ENCODE measurements at places on chromosomes 12 and 14.

GRCh38 chr12:69653703-69654102 lies 43.0 kb upstream of the LRRC10 start:
- DNase-seq, result no peak

- DNase-seq, result peak; percentile 42
Observed at GRCh38 chr12:46209914-46210872, 58.6 kb downstream of the SLC38A1 start.

- no peak for DNase-seq
Observed at GRCh38 chr14:74647061-74647677, 35.1 kb upstream of the LTBP2 start.

- DNase-seq, result no peak
Observed at GRCh38 chr14:73168274-73168673, 32.0 kb downstream of the PSEN1 start.

DNA sequence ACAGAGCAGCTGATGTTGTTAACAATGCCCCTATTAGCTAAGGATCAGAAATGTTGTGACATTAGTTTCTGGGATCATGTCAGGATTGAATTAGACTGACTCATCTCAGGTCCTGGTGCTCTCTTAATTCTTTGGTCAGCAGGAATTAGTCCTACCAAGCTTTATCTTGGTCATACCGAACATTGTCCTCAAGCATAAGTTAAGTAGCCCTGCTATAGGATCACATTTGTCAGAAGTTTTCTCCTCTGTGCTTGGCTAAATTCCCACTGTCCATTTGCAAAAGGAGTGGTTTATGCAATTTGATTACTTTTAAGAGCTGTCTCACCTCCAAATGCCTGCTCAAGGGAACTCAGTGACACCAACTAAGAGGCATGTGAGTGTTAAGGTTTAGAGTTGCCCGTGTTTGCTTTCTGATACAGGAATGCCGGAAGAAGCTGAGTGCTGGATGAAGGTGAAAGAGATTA lies 48.4 kb upstream of the IFNG-AS1 start:
- DNase-seq, result no peak

DNA sequence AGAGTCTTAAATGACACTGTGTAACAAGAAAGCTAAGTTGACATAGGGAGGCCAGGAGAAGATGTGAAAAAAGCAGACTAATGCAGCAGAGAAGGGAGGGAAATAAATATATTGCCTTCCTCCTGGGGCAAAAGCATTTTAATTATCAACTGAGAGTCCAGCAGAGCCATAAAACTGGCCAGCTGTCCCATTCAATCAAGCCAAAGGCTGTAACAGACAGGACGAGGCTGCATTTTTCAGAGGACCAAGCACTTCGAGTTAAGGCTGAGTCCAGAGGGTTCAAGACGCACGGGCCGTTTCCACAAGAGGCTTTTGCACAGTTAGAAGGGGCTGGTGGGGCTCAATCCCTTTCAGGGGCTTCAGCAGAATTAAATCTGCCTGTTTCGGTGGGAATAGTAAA lies 20.4 kb downstream of the MAP3K9 start:
- DNase-seq, result no peak

DNA sequence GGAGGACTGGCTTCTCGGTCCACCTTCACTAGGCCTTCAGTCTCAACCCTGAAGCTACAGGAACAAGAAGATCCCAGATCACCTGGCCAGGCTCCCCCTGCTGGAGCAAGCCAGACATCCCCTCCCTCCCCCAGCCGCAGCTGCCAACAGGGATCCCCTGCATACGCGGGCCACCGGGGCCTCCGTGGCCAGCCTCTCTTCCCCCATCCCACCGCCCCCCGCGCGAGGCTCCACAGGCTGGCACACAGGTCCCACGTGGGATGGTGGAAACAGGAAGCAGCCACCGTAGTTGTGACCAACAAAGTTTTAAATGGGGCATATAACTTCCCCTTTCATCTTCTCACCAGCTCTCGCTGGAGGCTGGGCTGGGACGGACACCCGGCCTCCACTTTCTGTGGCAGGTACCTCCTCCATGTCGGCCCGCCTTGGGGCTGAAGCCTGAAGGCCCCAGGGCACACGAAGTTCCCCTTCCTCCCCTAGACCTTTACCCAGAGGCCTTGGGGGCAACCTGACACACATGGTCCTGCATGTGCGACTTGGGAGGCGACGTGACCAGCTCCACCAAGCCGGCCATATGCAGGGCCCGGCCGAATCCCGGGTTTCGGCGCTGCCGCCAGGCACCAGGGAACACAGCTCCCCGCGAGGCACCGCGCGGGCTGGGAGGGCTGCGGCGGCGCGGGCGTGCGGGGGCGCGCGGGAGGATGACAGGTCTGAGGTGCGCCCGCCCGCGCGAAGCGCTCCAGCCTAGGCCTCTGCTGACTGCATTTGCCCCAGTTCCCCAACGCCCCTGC lies 44.4 kb upstream of the PNMA1 start:
- no peak for DNase-seq

GRCh38 chr14:66037361-66037760 lies 448.8 kb upstream of the CCDC196 start:
- DNase-seq, result no peak

DNA sequence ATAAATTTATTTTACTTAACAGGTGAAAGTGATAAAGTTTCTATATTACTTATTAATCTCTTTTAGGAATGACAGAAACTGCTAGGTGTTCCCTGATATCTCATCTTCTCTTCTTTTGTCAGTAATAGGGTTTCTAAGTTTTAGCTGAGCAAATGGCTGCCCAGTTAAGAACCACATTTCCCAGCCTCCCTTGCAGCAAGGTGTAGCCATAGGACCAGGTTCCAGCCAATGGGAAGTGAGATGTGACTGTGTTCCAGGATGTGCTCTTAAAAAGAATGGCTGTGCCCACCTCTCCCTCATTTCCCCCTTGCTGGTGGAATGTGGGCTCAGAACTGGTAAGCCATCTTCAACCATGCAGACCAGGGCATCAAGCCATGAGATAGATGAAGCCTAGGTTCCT lies 165.6 kb downstream of the HELB start:
- no peak for DNase-seq

- no peak for DNase-seq
Observed at GRCh38 chr12:118980407-118981014, 830 bp upstream of the SRRM4 start.

DNA sequence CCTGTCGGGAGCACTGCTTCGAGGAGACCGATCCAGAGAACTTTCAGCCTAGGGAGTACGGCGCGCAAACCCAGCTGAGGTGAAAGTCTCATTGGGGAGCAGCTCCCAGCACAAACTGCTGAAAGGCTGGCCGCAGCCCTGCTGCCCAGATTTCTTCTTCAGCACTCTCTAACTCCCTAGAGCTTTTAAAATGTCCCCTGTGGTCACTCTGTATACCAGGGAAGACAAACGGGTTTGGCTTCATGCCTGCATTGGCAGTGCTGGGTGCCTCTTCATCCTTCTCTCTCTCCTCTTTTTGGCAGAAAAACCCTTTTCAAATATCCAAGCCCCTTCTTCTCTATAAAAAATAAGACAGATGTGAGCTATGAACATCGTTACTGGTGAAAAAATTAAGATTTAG lies 34.9 kb downstream of the BBS10 start:
- no peak for DNase-seq

GRCh38 chr14:32102968-32103367 lies 25.9 kb downstream of the ARHGAP5 start:
- DNase-seq, result no peak

- DNase-seq, result no peak
Observed at GRCh38 chr12:128570191-128571065, 253.3 kb downstream of the SLC15A4 start.

- DNase-seq, result no peak
Observed at GRCh38 chr14:37406095-37406494, 189.0 kb downstream of the FOXA1 start.

DNA sequence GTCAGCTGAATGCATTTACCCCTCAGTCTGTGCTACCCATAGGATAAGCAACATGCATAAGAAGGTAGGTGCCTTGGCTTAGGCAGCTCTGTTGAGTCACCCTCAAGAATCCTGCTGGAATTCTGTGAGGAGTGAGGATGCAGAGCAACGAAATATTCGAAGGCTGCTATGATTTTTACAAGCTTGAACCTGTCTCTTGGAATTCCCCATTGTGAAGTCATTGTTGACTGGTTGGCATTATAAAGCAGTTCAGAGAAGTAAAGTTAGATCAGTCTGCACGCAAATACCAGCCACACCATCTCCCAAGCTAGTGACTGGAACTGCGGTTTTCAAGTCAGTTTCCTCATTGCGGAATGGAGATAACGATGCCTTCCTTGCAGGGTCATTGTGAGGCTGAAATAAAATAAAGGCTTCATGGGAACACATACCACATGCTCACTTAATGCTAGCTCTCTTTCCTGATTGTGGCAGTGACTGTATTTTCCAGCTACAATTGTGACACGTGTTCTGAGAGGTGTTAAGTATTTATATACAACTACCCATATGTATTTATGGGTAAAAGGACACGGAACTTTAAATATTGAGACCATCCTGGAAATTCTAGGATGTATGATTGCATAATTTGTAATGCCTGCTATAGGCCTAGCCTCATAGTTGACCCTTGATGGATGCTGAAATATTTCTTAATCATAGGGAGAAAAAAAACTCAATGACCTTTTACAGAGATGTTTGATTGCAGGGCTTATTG lies 96.7 kb downstream of the ETV6 start:
- DNase-seq, result no peak

- DNase-seq, result no peak
Observed at GRCh38 chr12:113649256-113649830, 177.7 kb upstream of the LHX5 start.
